HCT116 (cell line): ENCODE measurements at places on chromosomes 2 and 18. TPM values are rescaled to one million over a fixed set of nuclear protein-coding genes. Genes with fewer than 3 reads are reported as not detected.
A peak's percentile ranks its signal among the peaks of the same experiment; 100 is the strongest.

DNA sequence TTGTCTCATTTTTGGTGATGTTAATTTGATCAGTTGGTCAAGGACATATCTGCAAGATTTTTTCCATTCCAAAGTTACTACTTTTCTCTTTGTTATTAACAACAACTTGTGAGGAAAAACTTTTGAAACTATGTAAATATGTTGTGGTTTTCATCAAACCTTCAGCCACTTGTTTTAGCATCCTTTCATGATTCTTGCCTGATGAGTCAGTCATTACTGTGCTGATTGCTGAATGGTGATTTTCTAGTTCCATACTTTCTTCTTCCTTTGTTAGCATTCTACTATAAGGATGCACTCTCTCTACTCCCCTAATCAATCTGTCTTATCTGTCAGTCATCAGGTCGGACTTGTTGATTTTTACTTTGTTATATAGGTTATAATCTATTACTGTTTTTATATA is 10.9 kb downstream of the TMEM87B start:
- H3K36me3 ChIP-seq: 0 out of 2 replicates have a peak, but pooled peaks cover 2% of the 10 kb centered on the region
- H3K4me1 ChIP-seq: peaks cover 4% of the 10 kb centered on the region; the same call in 1 of the 2 replicates
- H3K27me3 ChIP-seq: no peaks in the 10 kb centered on the region
- no peak overlapping the region for H3K27ac ChIP-seq

- H3K4me1 ChIP-seq: peaks cover 17% of the 10 kb centered on the region
- peak overlapping the region; percentile 67 for H3K27ac ChIP-seq
- no peaks in the 10 kb centered on the region for H3K36me3 ChIP-seq
- H3K27me3 ChIP-seq: no peaks in the 10 kb centered on the region
- H3K4me3 ChIP-seq: peak overlapping the region; percentile 74
Measured at GRCh38 chr18:21112140-21112473, 494 bp upstream of the ROCK1 start.

DNA sequence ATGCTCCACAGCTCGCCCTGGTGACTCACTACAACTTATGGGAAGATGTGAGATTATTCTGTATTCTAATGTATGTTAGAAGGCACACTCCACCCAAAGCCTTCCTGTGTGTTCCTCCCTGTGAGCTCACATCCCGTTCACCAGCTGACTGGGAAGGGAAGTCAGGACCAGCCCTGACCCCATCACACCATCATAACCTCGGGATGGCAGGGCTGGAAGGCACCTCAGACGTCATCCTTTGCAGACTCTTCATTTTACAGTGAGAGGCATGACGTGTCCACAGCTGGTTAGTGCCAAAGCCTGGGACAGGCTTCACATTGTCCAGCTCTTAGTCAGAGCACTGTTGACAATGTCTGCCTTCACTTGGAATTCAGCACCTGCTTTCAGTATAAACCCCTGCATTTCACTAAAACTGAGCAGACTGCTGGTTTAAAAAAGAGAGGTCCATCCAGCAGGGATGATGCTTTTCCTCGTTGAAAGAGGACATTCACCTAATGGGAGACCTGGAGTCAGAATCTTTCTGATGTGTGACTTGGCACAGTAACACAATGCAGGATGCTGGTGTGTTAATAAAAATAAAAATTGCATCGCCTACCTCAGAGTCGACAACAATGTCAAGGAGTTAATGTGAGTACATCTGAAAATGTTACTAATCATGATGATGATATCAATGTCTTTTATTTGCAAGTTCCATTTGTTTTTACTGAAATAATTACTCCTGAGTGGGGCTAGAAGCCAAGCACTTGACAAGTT is 418.0 kb upstream of the TNP1 start:
- peaks cover 19% of the 10 kb centered on the region; the same call in 1 of the 2 replicates for H3K27me3 ChIP-seq
- H3K4me3 ChIP-seq: no peak overlapping the region
- H3K36me3 ChIP-seq: no peaks in the 10 kb centered on the region
- no peaks in the 10 kb centered on the region for H3K4me1 ChIP-seq
- no peak overlapping the region for H3K27ac ChIP-seq

DNA sequence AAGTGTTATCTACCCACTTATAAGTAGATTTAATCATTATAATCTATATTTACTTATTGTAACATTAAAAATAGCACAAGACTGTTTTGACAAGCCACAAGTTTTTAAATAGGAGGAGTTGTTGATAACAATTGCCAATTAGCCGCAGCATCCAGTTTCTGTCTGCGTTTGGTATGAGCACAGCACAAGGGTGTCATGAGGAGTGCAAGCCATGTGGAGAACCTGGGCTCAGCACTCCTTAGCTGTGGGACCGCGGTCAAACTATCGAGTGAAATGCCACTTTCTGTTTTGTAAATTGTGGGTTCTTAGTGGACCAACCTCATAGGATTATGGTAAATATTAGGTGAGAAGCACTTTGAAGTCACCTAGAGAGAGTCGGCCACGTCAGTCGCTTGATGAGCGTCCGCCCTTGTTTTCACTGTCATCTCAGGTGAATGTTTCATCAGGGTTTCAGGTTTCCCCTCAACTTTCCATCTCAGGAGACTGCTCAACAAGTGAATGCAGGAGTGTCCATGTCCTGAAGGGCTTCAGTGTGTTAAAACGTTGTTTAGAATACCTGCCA is 294.5 kb downstream of the ZNF407 start:
- H3K36me3 ChIP-seq: no peaks in the 10 kb centered on the region
- no peak overlapping the region for H3K27ac ChIP-seq
- no peak for DNase-seq
- no peak overlapping the region for H3K4me3 ChIP-seq
- no peaks in the 10 kb centered on the region for H3K27me3 ChIP-seq

ANO7 gene
- 0.84 TPM for total RNA-seq

GAL3ST2 gene
- 0.44 TPM for total RNA-seq
